ENCODE measurements at places on chromosomes 11 and 22.

DNA sequence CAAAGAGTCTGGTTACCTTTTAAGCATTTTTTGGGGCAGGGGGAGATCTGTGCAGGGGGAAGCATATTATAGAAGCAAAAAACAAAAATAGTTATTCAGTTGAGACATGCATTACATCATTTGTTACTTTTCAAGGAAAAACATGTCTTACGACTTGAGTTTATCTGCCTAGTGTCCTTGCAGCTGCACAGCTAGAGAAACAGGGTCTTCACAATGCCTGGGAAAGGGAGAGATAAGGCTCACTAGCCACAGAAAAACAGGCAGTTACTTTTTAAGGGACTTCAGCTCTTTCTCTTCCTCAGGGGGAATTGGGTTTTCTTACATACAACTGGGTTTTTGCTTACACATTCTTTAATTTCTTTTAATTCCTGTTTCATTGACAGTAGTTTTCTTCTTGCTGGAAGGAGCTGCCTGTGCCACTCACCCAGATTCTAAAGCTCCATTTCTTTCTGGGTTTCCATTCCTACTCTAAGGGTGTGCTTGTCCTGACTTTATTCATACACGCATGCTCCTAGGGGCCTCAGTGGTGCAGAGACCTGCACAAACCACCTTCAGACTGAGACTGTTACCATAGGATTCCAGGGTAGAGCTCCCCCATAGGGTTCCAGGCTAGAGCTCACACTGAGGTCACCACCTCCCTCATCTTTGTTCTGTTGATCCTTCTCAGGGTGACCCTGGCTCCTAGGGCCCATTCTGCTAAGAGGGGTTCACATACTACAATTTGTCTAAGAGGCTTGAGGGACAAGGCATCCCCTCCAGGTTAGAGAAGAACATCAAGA, 14.7 kb upstream of the UBQLNL start:
- DNase-seq: no peak

GRCh38 chr11:680970-681369, 14.1 kb downstream of the DEAF1 start:
- no peak for DNase-seq

GRCh38 chr11:31337806-31338205, 31.7 kb downstream of the DCDC1 start:
- no peak for DNase-seq

- no peak for DNase-seq
Measured at GRCh38 chr11:130161441-130162145, 2.0 kb downstream of the ST14 start.

- DNase-seq: no peak
Measured at GRCh38 chr11:100759856-100760255, 72.8 kb downstream of the ARHGAP42 start.

GRCh38 chr11:91209751-91210150, 986.9 kb upstream of the CHORDC1 start:
- no peak for DNase-seq

- DNase-seq: peak; percentile 73
Measured at GRCh38 chr11:111870522-111870885, 877 bp downstream of the ALG9 start.

DNA sequence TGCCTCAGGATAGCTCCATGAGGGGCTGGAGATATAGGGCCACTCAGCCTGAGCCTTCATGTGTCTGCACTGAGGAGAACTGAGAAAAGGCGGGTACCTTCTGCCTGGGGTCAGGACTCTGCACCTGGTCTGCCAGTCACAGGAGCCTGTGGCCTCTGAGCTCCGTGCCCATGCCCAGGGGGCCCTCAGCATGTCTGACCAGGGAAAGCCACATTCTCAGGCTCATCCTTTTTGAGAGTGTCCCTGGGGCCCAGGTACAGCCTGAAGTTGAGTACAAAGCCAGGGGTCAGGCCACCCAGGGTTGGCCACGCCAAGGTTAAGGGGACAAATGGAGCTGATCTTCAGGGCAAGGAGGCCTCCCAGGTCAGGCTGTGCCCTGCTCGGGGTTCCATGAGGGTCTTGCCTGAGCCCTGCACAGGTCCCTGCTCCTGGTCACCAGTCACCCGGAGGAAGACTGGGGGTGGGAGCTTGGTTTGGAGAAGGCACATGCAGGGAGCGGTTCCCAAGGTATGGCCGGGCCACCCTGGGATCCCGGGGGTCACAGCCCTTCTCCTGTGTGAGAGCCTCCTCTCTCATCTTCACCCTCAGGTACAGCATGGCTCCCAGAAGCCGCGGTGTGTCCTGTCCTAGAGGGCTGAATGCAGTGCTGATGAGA, 6.0 kb downstream of the DENND6B start:
- no peak for DNase-seq

DNA sequence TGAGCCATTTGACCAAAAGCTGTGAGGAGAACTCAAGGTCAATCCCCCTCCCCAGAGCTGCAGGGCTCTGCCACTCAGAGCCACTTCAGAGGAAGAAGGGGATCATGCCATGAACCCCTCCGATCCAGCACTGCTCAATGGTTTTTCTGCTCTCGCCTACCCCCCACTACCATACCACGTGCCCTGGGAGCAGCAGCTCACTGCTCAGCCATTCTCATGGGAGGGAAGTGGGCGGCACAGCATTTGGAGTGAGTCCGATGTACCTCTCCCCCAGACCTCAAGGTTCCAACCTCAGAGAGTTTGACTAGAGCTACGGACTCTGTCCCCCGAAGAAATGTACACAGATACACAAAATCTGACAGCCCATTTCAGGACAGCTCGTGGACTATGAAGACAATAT, 34.5 kb downstream of the AP1B1 start:
- DNase-seq: no peak

GRCh38 chr11:100734743-100735527, 47.8 kb downstream of the ARHGAP42 start:
- no peak for DNase-seq

GRCh38 chr11:75589933-75590332, 27.9 kb downstream of the SERPINH1 start:
- no peak for DNase-seq

GRCh38 chr22:38397189-38398085, 57.6 kb downstream of the KCNJ4 start:
- peak; percentile 46 for DNase-seq

DNA sequence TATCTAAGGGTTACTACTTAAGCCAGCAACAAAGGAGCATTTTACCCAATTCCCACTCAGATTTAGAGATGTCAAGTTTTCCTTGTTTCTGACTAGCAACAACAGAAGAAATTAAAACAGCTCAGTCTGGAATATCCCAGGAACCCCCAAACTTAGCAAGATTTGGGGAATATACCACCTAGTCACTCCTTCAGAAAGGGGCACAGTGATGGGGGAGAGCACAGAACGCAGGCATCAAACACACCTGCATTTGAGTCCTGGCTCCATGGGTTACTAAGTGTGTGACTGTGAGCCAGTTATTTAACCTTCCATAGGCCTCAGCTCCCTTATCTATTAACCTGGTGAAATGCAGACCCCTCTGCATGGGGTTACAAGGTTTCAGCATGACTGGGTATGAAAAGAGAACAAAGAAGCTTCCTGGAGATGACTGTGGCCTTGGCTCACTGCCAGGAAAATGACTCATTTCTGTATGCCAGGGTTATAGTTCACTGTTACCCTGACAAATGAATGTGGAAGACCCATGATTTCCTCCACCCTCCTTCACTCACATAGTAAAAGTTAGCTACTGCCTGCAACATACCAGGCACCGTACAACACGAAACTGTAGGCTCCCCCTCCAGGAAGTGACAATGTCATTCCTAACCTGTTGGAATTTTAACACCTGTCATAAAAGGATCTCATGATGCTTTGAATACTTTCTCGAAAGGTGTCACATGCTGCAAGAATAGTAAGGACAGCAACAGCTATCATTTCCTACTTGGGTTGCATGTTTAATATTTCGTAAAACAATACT, 79.6 kb downstream of the ME3 start:
- peak; percentile 66 for DNase-seq

DNA sequence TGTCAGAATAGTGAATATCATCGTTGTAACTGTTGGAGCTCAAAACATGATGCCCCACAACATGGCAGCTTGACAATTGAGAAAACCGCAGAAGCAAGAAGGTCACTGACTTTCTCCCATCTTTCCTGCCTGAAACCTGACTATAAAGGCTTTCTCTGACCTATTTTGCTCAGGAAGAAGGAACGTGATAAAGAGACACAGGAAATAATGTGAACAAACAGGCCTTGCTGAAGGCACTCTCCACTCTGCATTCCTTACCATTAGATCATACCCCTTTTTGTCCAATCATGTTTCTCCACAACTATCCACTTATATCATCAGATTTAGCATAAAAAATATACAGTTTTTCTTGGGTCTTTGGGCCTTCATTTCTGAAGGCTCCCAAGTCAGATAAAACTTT, 916.8 kb downstream of the METTL15 start:
- no peak for DNase-seq

- no peak for DNase-seq
Measured at GRCh38 chr11:6206456-6207180, 1.3 kb downstream of the C11orf42 start.

- peak; percentile 15 for DNase-seq
Measured at GRCh38 chr11:61954106-61954850, 4.1 kb downstream of the BEST1 start.

- DNase-seq: no peak
Measured at GRCh38 chr11:64765851-64766665, 6.3 kb upstream of the PYGM start.

GRCh38 chr22:46058091-46058420, 81.1 kb upstream of the WNT7B start:
- peak; percentile 71 for DNase-seq

GRCh38 chr22:26226538-26227297, 57.5 kb downstream of the SEZ6L start:
- DNase-seq: no peak

DNA sequence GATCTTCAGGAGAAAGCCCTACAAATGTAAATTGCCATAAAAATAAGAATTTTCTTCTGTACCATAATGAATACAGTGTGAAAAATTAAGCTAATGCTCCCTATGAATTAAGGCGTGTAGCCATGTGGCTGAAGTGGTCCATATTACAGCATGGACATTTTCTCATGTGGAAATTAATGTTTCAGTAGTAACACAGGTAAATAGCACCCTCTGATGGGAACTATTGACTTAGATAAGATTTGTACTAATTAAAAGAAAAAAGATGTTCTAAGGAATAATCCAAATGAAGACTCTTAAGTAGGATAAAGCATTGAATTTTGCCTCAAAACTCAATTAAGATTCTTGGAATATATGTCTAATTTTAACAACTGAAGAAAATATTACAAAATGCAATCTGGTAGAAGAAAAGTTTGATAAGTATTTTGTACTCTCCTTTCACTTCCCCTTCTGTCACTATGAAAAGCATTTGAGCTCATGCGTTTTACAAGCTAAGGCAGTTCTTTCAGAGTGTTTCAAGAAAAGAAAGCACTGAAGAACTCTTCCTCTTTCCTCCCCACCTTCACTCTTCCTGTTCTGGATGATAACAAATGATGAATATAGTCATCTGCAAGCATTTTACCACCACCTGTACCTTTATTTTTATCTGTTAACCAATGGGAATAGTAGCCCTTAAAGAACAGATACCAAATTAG, 9.9 kb upstream of the OR8D2 start:
- no peak for DNase-seq

GRCh38 chr11:28274216-28274615, 166.0 kb downstream of the METTL15 start:
- DNase-seq: no peak

GRCh38 chr11:72483412-72484186, 49.3 kb upstream of the CLPB start:
- DNase-seq: no peak

- DNase-seq: no peak
Measured at GRCh38 chr11:96373826-96374225, 15.9 kb downstream of the CCDC82 start.

DNA sequence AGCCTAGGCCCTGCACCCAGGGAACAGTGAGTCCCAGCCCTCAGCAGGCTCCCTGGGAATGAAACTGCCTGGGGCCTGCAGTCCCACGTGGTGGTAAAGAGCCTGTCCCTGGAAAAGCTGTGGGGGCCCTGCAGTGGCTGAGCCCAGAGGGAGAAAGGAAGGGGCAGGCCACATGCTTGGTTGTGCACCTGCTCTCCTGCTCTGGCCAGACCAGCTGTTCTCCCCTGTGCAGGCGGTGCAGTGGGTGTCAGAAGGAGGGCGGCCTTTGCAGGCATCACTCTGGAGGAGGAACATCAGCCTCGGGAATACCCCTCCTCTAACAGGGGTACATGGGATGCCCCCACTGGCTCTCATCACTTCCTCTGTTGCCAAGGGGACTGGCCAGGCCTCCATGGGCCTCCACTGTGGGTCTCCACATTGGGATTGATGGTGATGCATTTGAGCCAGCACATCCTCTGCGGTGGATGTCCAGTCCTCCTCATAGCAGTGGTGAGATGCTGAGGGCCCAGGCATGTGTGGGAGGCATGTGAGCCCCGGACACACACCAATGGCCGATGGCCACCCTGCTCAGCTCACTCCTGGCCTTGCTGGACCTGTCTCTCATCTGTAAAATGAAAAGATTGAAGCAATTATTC, 690.4 kb downstream of the BRD1 start:
- DNase-seq: no peak

DNA sequence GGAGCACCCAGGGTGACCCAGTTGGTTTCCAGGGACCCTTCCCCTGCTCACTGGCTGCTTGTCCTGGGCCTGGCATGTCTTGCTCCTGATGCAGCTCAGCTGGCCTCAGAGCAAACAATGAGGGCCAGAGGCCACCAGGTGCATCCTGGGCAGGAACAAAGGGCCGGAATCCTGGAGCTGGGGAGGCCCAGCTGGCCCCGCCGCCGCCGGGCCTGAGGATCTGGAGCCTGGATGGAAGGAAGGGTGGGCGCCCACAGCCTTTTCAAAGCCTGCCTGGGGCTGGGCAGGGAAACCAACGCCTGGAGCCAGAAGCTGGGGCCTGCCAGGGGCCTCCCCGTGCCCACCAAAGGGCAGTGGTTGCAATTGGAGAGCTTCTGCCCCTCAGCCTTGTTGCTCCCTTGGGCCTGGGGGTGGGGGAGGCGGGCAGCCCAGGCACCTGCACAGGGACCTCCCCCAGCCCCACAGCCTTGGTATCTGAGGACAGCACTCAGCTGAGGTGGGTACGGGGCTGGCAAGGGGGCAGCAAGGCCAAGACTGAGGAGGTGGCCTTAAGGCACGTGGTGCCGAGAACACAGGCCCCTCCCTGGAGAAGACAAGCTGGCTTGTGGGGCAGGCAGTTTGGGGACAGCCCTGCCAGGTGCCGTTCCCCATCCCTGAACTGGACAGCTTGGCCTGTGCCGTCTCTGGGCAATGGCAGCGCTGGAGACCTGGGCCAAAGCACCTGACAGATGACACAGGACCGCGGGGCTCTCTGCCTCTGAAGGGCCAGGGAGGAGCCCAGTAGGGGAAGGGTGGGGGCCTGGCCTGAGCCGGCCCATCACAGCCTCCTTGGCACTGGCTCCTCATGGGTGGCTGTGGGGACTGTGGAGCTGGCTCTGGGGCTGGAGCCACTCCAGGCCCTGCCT, 7.1 kb upstream of the ADORA2A start:
- no peak for DNase-seq

Measured in GF-D8 (cell line).